CD8-positive, alpha-beta memory T cell (primary cell): ENCODE measurements at places on chromosomes 3 and 15.

- no peak for DNase-seq
Observed at GRCh38 chr3:177817751-177818150, 620.5 kb upstream of the TBL1XR1 start.

GRCh38 chr3:10708216-10708893, 107.7 kb upstream of the SLC6A11 start:
- DNase-seq = no peak

DNA sequence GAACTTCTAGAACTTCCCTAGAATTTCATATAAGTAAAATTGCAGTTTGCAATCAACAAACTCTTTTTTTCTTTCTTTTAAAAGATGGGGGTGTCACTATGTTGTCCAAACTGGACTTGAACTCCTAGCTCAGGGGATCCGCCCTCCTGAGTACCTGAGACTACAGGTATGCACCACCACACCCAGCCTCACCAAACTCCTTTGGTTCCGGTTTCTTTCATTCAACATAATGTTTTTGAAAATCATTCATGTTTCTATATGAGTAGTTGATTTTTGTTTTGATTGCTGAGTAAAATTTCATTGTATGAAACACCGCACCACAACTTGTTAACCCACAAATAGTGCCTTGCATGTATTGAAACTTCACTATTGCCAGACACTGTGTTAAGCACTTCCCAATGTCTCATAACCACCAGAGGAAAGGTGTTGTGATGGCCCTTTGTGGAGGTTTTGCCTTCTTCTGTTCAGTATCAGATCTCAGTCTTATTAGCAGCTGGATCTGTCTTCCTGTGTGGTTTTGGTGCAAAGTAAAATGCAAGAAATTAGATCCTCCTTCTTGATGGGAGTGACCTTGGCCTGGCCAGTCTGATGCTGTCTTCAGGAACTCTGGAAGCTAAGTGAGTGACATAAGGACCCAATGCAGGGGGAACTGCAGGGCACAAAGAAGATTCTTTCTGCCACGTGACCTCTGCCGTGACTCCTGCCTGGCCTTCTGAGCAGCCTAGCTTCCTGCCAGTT, 78.8 kb upstream of the UBE2E1 start:
- DNase-seq = no peak

DNA sequence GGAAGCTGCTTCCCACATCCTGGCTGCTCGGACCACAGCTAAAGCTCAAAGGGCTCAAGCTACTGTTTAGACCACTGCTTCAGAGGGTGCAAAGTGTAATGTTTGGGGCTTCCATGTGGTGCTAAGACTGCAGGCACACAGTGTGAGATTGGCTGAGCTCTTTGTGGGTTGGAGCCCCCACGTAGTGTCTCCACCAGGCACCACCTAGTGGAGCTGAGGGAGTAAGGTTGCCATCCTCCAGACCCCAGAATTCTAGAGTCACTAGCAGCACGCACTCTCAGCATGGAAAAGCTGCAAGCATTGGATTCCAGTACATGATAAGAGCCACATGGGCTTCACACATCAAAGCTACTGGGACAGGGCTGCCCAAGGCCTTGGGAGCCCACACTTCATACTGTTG, 9.3 kb downstream of the MKRN3 start:
- DNase-seq = no peak
